ENCODE measurements at places on chromosomes 12 and 14.

GRCh38 chr12:132484183-132484890 is 5.6 kb upstream of the FBRSL1 start:
- DNase-seq = no peak

- DNase-seq = no peak
These were observed 248.5 kb upstream of the FBXO33 start for GRCh38 chr14:39680777-39681176.

GRCh38 chr14:73424453-73424852 is 33.9 kb downstream of the NUMB start:
- no peak for DNase-seq

- DNase-seq = no peak
These were observed 105.2 kb upstream of the RESF1 start for GRCh38 chr12:31853977-31854376.

DNA sequence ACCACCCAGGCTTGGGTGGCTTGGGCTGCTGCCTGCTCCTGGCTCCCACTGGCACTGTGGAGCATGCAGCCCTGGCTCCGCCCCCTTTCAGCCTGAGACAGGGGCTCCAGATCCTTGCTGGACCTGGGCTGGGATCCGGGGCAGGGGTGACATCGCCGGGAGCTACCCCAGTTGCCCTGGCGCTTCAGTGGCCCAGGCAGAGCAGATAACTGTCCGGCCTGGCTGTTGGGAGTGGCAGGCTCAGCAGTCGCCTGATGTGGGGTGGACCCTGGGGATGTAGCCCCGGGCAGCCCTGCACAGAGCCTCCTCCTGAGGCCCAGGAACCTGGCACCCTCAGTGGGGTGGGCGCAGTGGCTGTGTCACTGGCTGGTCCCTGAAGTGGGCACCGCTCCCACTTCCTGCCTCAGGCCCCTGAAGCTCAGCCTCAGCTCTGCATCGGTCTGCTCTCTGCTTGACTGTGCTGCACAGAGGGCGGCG is 57.9 kb downstream of the FUT8 start:
- DNase-seq = no peak

DNA sequence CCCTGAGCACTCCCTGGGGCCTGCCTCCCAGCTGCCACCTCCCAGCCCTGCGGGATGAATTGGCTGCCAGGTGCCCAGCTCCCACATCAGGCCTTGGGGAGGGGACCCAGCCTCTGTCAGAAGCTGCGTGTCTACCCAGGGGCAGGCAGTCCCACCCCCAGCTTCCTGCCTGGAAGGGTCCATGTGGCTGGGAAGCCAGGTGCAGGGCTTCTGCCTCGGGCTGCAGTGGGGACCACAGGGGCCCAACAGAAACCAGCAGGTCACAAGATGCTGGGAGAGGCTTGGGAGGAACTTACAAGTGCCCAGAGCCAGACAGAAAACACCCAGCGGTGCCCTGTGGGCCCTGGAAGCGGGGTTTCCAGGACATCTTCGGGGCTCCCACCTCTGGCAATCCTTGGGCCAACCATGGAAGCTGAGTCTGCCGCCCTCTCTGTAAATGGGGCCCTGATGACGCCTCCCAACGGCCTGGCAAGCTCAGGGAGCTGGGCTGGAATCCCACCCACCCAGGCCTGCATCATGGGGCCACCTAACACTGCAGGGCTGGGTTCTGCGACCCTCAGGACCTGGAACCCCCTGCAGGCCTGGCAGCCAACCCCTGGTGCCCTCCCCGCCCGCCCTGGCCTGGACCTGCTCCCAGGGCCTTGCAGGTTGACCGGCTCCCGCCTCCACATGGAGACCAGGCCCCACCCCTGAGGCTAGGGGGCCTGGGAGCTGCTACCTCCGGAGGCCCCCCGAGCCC is 36.6 kb downstream of the CCNK start:
- no peak for DNase-seq

GRCh38 chr12:71999795-72000194 is 61.1 kb downstream of the TPH2 start:
- DNase-seq = no peak

- peak; percentile 72 for DNase-seq
These were observed 6.9 kb upstream of the DNM1L start for GRCh38 chr12:32671930-32672780.

GRCh38 chr12:120072472-120073249 is 43.9 kb downstream of the RAB35 start:
- DNase-seq = no peak

DNA sequence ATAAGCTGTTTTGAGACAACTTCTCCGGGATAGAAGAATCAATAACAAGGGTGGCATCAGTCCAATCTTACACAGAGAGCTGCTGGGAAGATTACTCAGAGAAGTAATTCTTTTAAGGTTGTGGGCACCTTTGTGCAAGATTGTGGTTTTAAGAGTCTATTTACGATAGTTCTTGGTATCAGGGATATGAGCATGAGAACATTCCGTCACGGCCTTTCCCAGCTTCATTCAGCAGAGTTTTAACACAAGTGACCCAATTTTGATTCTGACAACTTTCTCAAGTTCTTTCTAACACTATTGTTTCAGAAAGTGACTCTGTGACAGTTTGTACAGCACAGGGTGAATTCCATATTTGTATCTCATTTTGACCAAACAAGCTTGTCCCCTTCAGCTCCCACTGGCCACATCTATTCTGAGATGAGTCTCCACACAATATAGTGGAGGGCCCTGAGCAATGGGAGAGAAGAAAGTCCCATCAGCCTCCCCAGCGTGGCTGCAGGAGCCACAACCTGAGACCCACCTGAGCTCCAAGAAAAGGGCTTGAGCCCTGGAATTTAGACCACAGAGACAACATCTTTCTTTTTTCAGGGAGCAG is 869.2 kb downstream of the TMEM121 start:
- DNase-seq = no peak

GRCh38 chr14:100407376-100408102 is 84.4 kb downstream of the SLC25A47 start:
- DNase-seq = no peak

DNA sequence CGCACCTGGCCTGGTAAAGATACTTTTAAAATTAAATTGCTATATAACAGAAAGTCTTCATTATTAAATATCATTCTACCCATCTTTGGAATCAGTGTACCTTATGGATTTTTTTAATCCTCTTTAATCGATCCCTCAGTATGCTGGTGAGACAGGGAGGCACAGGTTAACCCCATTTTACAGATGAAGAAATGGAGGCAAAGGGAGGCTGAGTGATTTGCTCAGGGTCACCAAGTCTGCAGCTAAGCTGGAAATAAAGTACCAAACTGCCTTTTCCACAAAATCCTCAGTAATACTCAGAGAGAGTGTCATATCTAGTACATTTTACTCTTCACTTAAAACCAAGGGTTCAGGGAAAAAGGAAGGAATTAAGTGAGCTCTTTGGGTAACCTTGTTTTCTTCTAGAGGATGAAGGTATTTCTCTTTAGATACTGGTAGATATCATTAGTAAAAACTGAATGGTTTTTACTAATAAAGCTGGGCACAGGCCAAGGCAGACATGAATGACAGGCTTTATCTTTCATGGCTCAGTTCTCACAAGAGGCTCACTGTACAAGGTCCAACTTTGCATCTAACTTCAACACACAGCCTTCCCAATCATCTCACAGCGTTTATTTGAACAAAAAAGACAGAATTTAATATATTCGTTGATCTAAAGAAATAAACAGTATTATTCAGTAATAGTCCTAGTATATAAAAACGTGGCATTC is 35.3 kb upstream of the TTC7B start:
- no peak for DNase-seq

GRCh38 chr12:29286081-29286790 is 94.7 kb downstream of the ERGIC2 start:
- DNase-seq = no peak

DNA sequence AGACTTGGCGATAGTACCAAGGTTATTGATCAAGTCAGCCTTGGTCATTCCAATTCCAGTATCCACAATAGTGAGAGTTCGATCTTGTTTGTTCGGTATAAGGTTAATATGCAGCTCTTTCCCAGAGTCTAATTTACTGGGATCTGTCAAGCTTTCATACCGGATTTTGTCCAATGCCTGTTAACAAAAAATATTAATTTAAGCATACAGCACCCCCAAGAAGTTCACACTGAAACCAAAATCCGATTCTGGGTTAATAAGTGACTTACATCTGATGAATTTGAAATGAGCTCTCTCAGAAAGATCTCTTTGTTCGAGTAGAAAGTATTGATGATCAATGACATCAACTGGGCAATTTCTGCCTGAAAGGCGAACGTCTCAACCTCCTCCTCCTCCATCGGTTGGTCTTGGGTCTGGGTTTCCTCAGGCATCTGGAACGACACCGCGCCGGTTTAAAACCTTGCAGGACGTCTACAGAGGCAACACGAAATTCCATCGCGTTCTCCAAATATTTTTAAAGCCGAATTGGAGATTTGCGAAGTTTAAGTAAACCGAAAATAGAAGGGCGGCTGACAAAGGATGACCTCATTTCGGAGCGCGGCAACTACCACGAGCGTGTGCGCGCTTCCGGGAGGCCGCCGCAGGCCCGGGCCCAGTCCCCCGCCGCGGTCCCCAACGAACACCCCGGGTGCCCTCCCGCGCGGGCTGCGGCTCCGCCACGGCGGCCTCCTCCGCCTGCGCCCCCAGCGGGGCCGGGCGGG is 716 bp downstream of the HSP90AA1 start:
- DNase-seq = no peak

- DNase-seq = no peak
These were observed 77.7 kb upstream of the KCNJ8 start for GRCh38 chr12:21852251-21852650.

GRCh38 chr12:53975479-53976152 is 862 bp upstream of the HOTAIR start:
- no peak for DNase-seq

GRCh38 chr12:513446-513845 is 53.7 kb downstream of the B4GALNT3 start:
- no peak for DNase-seq

DNA sequence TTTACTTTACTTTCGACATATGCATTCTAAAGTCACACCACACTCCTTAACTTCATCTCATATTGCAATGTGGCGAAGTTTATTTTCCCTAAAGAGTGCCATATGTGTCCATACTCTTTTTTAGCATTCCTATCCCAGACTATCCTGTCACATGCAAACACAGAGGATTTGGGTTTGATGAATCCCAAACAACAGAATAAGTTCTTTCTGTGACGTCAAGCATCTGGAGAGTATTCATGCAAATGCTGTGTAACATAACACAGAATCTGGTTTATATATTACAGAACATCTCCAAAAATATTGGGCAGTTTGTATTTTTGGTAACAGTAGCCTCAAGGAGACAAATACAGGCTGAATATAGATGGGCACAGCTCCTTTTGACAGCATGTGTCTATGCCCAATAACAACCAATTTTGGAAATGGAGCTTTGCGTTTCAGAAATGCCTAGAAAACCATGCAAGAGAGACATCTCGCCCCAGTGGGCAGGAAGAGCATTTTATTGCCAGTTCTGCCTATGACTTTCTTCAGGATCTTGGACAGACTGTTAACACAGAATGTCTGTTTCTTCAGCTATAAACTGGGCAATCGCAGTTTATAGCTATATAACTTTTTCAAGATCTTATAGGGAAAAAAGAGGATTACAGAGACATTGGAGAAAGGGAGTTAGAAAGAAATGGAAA is 190.8 kb downstream of the ADAMTS20 start:
- DNase-seq = no peak

GRCh38 chr12:90128526-90128925 is 419.9 kb upstream of the ATP2B1 start:
- no peak for DNase-seq

GRCh38 chr12:16076970-16077522 is 165.9 kb downstream of the DERA start:
- no peak for DNase-seq

GRCh38 chr12:100399095-100399494 is 42.2 kb downstream of the SLC17A8 start:
- DNase-seq = no peak

All from SW 1271 (cell line).